ENCODE measurements at places on chromosomes 7 and 10.

- no peak for DNase-seq
Measured at GRCh38 chr10:3525832-3526449, 259.1 kb downstream of the KLF6 start.

GRCh38 chr10:7000061-7000460, 410.8 kb downstream of the SFMBT2 start:
- no peak for DNase-seq

GRCh38 chr7:3138997-3139396, 95.3 kb upstream of the CARD11 start:
- no peak for DNase-seq

- no peak for DNase-seq
Measured at GRCh38 chr7:39075210-39075609, 97.5 kb downstream of the POU6F2 start.

GRCh38 chr10:55943403-55943802, 417.7 kb downstream of the ZWINT start:
- DNase-seq = no peak

DNA sequence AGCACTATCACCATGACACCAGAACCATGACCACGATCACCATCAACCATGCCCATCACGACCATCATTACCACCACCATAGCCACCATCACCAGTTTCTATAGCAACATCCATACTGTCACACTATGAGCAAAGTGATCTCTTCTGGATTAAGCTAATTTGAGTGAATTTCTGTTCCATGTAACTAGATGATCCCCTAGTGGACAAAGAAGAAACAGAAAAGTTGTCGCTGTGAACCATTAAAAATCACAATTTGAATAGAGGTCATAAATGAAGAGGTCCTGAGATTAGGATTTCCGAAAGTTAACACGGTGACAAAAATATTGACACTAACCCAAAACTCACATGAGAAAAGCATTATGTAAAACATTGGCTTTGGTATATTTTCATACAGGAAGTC, 77.6 kb downstream of the CLRN3 start:
- no peak for DNase-seq

DNA sequence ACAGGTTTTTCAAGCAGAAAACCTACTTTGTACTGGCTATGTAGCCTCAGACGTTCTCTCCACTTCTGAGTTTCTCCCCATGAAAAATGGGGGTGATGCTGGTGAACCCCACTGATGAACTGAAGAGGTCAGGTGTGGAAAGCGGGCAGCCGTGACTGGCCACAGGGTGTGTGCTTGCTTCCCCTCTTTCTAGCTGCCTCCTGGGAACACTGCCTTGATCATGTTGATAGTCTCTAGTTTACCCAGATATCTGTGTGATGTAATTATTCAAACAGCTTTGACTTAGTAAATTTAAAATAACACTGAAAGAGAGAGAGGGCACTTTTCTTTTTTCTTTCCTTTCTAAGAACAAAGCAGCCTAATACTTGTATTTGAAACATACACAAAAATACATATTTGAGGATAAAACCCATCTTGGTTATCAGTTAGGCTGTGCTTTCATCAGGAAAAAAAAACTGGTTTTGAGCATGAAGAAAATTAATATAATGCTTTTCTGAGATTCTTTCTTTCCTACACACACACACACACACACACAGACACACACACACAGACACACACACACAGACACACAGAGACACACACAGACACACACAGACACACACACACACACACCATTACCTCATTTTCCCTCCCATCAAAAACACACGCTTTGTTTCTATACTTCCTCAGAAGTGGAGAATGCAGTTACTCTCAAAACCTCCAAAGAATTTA, 76.7 kb downstream of the MACC1 start:
- no peak for DNase-seq

DNA sequence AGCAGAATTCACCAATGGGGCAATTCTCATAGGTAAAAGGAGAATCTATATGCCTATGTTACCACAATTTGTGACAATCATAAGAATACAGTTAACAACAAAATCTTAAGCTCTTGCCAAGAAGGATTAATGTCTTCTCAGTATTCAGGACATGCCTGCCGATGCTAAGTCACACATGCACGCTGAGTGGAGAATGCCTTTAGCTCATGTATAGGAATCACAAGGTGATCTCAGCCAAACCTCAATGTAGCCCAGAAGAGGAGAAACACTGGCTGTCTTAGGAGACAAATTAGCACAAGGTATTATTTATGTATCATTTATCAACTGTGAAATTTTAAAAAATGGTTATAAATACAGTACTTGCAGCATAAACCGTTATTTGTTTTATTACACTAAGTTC, 2.7 kb downstream of the HTR7 start:
- DNase-seq = no peak
